Right lung (tissue), 10 donors: ENCODE measurements at places on chromosomes 6 and 20.

DNA sequence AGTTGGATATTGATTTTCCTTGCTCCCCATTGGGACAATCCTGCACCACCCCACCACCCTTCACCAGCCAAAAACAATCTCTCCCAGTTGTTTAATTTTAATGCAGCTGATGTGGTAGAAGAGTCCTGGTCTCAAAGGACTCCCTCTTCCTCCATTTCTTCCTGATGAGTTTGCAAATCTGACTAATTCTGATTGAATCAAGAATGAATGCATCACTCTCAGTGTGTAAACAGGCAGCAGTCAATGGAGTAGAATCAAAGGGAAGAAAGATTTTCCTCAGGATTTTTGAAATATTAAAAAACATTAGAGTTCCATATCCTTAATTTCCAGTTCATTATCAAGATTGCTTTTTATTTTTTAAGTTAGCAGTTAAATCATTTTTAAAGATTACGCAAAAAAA is 54.0 kb downstream of the PLG start:
- DNase-seq = no peak

GRCh38 chr6:166313255-166314070 is 5.3 kb upstream of the PRR18 start:
- no peak for DNase-seq

GRCh38 chr20:45090481-45090880 is 10.4 kb downstream of the KCNS1 start:
- no peak for DNase-seq

GRCh38 chr20:43662943-43663655 is 3.8 kb upstream of the MYBL2 start:
- DNase-seq = no peak

DNA sequence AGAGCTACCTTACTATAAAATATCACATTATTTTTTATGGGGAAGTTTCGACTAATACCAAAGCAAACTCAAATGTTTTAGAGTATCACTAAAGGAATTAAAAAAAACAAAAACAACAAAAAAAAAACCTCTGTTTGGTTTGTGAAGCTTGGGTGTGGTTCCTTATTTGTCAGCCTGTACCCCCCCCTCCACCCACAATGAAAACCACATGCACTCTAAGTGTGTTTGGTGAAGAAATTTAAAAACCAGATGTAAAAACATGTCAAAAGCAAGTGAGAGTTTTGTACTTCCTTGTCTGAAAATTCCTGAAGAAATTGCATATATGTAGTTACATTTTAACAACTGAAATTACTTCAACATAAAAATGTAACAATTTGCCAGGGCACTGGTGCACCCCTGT is 3.1 kb downstream of the STK38 start:
- no peak for DNase-seq

DNA sequence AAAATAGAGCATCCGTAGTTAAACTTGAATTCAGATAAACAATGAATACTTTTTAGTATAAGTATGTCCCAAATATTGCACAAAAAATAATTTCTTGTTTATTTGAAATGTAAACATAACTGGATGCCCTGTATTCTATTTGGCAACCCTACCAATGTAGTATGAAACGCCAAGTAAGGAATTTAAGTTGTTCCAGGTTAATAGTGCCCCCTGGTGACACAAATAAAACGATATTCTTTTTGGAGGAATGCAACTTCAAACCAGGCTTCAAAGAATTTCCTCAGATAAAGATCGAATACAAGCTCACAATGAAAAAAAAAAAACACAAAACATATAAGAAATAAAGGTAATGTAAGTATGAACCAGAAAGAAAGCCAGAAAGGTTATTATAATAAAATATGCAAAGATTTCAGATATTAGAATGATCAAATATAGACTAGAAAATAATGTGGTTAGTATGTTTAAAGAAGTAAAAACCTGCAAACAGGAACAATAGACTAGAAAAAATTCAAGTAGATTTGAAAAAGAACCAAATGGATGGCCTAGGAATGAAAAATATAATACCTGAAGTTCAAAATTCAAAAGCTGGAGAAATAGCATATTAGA is 18.4 kb upstream of the AKAP7 start:
- DNase-seq = no peak

DNA sequence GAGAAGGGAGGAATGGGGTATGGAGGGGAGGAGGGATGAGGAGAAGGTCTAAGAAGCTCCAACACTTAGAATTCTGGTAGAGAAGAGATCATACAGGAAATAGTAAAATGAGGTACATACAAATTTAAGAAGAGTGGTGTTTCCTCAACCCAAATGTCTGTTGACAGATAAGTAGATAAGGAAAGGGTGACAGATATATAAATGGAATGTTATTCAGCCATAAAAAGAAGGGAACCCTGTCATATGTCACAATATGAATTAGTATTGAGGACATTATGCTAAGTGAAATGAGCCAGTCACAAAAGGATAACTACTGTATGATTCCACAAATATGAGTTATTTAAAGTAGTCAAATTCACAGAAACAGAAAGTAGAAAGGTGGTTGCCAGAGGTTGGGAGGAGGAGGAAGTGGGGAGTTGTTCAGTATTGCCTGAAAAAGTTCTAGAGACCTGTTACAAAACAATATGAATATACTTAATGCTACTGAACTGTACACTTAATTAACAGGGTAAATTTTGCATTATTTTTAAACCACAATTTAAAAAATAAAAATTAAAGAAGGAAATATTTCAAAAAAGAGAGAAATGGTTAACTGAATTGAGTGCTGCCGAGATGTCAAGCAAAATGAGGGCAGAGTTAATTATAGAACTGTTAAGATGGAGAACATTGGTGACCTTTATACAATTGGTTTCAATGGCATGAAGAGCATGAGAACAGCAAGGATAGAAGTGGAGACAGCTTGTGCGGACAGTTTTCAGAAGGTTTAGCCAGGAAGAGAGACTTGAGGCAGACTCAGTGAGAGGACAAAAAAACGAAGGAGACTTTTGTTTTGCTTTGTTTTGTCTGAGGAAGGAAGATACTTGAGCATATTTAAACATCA is 47.6 kb upstream of the ADGRF4 start:
- DNase-seq = no peak

- no peak for DNase-seq
Measured at GRCh38 chr6:4441981-4442434, 306.6 kb upstream of the ECI2 start.

DNA sequence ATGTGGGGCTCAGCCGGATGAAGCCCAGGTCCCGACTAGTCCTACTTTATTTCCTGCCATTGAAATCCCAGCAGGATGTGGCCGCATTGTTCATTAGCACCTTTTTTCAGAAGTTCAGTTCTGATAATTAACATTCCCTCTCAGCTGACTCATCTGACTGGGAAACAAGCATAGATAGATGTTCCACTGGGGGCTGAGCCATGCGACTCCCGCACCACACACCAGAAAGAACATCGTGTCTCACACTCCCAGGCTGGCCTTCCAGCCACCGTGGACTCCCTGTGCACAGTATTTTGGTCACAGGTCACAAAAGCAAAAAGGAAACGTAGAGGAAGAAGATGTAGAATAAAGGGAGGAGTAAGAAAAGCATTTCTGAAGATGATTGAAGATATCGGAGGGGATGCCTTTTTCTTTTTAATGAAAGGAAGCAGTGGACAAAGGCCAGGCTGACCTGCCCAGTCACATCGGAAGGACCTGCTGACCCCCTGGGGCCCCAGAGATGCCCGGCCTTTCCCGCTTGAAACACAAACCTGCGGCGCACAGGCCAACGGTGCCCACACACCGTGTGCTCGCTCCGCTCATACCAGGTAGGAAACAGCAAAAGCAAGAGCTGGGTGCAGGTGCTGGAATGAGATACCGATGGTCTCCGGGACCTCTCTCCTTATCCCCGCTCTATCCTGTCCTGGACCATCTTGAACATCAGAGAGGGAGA is 11.8 kb downstream of the RPS6KA2 start:
- no peak for DNase-seq

DNA sequence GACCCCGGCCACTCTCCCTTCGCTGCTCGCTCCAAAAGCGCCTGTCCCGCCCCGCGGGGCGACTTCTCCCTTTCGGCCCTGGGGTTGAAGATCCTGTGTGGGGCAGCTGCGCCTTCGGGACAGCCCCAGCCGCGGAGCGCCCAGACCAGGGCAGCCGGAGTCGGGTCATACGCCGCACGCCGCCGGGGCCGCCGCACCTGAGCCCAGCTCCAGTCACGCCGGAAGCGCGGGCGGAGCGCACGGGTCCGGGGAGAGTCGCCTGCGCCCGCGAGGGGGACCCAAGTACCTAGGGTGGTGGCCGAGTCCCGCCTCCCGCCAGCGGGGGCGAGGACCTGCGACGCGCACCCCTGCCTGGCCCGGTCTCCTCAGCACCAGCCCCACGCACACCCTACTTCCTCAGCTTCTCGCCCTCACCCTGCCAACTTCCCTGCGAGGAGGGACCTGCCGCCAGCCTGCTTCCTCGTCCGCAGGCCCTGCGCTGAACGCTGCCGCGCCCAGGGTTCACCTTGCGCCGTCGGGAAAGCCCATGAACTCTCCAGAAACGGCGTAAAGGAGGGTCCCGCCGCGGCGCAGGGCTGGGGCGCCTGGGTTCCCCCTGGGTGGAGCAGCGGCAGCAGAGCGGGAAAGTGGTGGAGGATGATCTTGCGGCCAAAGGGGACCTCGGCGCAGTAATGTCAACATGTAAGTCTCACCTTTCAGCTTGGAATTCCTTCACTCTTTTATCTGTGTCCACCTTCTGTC is at the start of gene ADGRG6:
Gene ADGRG6 (plus strand): TSS at position 357 of the 741 bp plus-strand sequence. CDS start 323 bp downstream, at position 680.
- DNase-seq = peak; percentile 64

GRCh38 chr6:53761036-53761435 is 33.8 kb upstream of the LRRC1 start:
- no peak for DNase-seq

GRCh38 chr6:110537208-110538123 is 61.1 kb upstream of the SLC22A16 start:
- no peak for DNase-seq

DNA sequence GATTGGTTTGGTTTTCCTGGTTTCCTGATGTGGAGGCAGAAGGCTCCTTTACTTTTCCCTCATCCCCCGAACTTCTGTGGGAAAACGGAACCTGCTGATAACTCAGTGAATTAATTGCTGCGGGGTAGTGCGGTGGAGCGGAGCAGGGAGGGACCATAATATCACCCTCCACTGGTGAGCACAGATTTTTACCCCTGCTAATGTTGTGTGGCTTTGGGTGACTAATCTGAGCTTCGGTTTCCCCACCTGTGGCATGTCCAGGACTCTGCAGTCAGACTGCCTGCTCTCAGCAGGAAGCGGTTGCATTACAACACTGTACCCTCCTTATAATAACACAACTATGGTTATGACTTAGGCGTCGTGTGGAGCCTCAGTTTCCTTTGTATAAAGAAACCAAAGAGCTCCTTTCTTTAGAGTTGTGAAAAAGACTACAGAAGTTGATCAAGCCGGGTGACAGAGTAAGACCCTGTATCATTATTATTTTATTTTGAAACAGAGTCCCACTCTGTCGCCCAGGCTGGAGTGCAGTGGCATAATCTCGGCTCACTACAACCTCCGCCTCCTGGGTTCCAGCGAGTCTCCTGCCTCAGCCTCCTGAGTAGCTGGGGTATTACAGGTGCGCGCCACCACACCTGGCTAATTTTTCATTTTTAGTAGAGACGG is 2.2 kb upstream of the ID1 start:
- DNase-seq = no peak

GRCh38 chr20:1784586-1784985 is 110.6 kb upstream of the SIRPA start:
- no peak for DNase-seq

- peak; percentile 80 for DNase-seq
Measured at GRCh38 chr20:13009682-13010406, 1.1 kb downstream of the SPTLC3 start.

GRCh38 chr6:126788861-126789365 is 329.6 kb upstream of the RSPO3 start:
- DNase-seq = no peak

- no peak for DNase-seq
Measured at GRCh38 chr6:23611776-23612381, 514.1 kb upstream of the NRSN1 start.

DNA sequence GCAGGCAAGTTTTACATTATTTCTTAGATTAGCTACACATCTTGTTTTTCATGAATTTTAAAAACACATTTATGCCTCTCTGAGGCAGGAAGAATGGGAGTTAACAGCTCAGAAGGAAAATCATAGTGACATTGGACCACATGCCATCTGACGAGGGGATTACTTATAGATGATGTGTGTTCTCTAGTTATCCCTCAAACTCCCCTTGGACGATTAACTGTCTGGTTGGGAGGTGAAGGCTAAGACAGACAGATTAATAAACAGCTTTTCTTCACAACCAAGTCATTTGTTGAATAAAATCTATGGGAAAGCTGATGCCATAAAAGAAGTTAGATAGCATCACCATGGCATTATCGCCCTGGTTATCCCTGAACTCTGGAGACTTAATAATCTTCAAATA is 80.0 kb upstream of the PREP start:
- no peak for DNase-seq

- no peak for DNase-seq
Measured at GRCh38 chr20:7673841-7674240, 266.4 kb downstream of the HAO1 start.

GRCh38 chr6:73363537-73363875 is 1.0 kb downstream of the KHDC3L start:
- DNase-seq = no peak

GRCh38 chr20:61763740-61764400 is 301.8 kb downstream of the TAF4 start:
- no peak for DNase-seq

- DNase-seq = no peak
Measured at GRCh38 chr6:44007818-44008621, 119.2 kb downstream of the MRPL14 start.

DNA sequence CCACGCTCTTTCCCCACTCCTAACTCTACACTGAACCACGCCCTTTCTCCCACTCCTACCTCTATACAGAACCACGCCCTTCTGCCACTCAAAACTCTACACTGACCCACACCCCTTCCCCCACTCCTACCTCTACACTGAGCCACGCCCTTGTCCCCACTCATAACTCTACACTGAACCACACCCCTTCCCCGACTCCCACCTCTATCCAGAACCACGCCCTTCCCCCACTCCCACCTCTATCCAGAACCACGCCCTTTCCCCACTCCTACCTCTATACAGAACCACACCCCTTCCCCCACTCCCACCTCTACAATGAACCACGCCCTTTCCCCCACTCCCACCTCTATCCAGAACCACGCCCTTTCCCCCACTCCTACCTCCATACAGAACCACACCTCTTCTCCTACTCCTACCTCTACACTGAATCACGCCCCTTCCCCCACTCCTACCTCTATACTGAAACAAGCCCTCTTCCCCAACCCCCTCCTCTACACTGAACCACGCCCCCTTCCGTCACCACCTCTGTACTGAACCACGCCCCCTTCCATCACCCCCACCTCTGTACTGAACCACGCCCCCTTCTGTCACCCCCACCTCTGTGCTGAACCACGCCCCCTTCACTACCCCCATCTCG is 10.1 kb downstream of the PXMP4 start:
- no peak for DNase-seq

DNA sequence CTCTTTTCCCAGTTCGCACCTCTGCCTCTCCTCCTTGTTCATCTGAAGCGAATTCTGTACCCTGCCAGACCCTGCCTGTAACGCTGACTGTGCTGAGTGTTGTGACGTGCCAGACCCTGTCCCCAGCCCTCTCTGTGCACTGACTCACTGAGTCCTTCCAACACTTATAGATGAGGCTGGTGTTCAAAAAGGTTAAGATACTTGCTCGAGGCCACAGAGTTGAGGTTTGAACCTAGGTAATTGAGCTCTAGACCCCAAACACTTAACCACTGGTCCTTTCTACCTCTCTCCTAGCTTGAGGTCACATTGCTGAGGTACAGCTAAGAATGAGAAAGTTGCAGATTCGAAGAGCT is 45.7 kb upstream of the NEDD9 start:
- no peak for DNase-seq

- no peak for DNase-seq
Measured at GRCh38 chr6:105492706-105493673, 90.1 kb upstream of the PREP start.

GRCh38 chr20:34473262-34473883 is 42.8 kb upstream of the DYNLRB1 start:
- DNase-seq = no peak
